T-helper 2 cell treated with Interferon-gamma antibody and Interleukin-4, amounts not matched to agents 5 μg/mL and 100 μg/mL, for 36 hours (primary cell): ENCODE measurements at places on chromosomes 5 and 9.

- H3K36me3 ChIP-seq = no peaks in the 10 kb centered on the region
- no peak overlapping the region for H3K4me3 ChIP-seq
- H3K4me1 ChIP-seq = no peaks in the 10 kb centered on the region
- H3K27ac ChIP-seq = no peak overlapping the region
- peaks cover 1% of the 10 kb centered on the region for H3K27me3 ChIP-seq
- no peak for DNase-seq
Measured at GRCh38 chr5:173866243-173866857, 21.8 kb upstream of the CPEB4 start.

GRCh38 chr9:76150013-76150412 is 244.2 kb downstream of the RFK start:
- H3K4me1 ChIP-seq = no peaks in the 10 kb centered on the region
- H3K4me3 ChIP-seq = no peak overlapping the region
- DNase-seq = no peak
- H3K27ac ChIP-seq = no peak overlapping the region

DNA sequence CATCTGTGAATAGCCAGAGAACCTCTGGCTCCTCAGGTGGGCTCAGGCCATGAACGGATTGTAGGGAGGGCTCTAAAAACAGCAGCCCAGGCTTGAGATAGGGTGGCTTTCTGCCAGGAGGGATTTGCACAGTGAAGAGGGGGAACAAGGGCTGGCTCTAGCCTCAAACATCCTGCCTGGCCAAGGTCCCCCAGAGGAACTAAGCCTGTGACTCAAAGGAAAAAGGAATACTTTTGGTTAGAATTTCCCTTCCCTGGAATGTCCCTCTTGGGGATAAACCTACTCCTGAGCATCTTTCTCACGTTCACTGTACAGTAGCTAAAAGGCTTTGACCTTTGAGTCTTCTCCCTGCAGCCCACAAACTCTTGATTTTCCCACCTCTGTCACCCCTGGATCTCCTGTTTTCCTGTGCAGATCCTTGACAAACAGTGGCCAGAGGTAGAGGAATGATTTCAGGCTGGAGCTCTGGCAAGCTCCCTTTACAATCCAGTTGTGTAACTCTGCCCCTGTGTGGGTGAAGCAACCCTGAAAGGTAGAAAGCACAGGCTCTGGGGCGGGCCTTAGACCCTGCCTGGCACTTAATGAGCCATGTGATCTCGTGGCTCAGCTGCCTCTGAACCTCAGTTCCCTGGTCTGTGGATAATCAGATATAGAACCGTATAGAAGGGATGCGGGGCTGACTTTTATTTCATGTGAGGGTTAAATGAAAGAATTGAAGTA is 17.4 kb downstream of the SEC61B start:
- H3K36me3 ChIP-seq = peaks cover 15% of the 10 kb centered on the region
- no peaks in the 10 kb centered on the region for H3K27me3 ChIP-seq
- no peak for DNase-seq

DNA sequence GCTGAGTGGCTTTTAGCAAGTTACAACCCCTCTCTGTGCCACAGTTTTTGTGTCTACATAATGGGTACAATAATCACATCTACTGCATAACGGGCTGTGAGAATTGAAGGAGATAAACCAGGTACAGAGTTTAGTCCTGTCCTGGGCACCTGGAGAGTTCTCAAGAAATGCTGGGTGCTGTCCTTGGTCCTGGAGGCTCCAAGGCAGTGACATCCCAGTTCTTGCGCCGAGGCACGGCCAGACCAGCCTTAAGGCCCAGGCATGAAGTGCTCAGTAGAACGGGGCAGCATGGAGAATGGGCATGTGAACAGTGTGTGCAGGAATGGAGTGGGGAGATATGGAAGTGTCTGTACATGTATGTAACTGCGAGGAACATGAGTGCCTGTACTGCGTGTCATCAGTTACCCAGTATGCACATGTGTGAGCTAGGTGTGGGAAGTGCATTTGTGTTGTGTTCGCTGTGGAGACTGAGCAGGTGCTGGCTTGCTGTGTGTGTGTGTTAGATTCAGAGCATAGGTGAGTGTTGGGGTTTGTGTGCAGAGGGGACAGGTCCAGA is 6.3 kb upstream of the UNC5A start:
- H3K27ac ChIP-seq = no peak overlapping the region
- no peaks in the 10 kb centered on the region for H3K36me3 ChIP-seq
- H3K4me3 ChIP-seq = no peak overlapping the region
- H3K4me1 ChIP-seq = no peaks in the 10 kb centered on the region

GRCh38 chr5:150304481-150305081 is 1.9 kb upstream of the ARSI start:
- no peak for DNase-seq
- H3K27ac ChIP-seq = no peak overlapping the region
- H3K27me3 ChIP-seq = peaks cover 38% of the 10 kb centered on the region
- no peaks in the 10 kb centered on the region for H3K36me3 ChIP-seq
